ENCODE measurements at places on chromosomes 4 and X.

DNA sequence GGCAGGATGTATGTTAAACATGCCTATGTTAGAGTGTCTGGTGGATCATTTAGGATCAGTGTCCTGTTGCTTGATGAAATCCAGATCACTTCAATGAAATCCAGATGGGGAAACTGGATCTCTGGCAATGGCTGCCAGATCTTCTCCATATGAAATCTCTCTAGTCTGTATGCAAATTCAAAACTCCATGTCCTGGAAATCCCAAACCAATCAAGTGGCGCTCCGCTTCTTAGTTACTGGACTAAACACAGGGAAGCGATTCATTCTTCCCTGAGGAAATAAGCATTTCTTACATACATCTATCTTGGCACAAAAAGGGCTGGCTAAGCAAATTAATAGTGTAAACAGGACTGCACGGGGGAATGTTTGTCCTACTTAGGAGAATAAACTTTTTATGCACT lies 94.9 kb downstream of the HDAC8 start:
- no peak for DNase-seq

DNA sequence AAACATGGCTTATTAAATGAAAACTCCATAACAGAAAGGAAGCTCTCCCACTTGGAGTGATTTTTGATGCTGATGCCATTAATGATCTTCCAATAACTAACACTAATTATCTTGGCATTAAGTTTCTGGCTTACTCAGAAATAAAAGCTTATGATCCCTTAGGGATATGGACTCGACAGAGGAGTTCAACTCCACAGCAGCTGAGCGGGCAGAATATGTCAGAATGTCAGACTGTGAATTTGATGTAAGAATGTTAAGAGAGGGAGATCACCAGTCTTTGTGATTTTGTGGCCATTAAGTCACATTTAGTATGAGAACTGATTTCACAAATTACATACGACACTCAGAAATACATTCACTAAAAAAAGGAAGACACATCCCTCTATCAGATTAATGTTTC lies 2244.0 kb downstream of the ARAP2 start:
- DNase-seq = no peak

DNA sequence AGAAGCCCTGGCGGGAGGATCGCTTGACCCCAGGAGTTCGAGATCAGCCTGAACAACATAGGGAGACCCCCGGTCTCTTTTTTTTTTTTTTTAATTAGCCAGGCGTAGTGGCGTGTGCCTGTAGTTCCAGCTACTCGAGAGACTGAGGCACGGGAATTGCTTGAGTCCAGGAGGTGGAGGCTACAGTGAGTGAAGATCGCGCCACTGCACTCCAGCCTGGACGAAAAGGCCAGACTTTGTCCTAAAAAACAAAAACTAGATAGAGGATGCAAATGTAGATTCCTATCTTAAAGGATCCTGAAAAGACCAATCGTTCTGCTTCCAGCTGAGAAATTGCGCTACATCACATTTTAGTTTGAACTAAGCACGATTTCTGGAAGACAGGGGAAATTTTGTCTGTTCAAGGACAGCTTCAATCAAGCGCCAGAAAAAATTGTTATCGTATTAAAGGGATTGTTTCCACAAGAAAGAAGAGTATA lies 627 bp upstream of the HSD17B11 start:
- DNase-seq = no peak

- no peak for DNase-seq
These were observed 763.7 kb downstream of the PDHA2 start for GRCh38 chr4:96603641-96604040.

GRCh38 chr4:61666244-61666643 lies 466.1 kb downstream of the ADGRL3 start:
- DNase-seq = no peak

DNA sequence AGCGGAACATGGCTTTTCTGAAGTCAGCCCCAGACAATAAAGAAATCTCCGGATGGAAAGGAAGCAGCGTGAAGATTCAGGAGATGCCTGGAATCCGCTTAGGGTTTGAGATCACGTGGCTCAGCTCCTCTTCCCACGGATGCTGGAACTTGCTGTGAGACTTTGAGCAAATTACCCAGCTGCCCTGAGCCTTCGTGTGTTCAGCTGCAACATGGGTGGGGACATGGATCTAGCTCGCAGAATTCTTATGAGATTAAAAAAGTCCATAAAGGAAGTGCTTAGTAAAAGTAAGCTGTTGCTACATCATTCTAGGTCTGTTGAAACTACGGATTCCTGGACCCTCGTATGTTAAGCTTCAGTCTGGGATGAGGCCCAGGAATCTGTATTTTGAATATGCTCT lies 55.7 kb upstream of the STIM2 start:
- DNase-seq = no peak

GRCh38 chr4:82038936-82039335 lies 334.9 kb downstream of the HNRNPD start:
- DNase-seq = no peak

DNA sequence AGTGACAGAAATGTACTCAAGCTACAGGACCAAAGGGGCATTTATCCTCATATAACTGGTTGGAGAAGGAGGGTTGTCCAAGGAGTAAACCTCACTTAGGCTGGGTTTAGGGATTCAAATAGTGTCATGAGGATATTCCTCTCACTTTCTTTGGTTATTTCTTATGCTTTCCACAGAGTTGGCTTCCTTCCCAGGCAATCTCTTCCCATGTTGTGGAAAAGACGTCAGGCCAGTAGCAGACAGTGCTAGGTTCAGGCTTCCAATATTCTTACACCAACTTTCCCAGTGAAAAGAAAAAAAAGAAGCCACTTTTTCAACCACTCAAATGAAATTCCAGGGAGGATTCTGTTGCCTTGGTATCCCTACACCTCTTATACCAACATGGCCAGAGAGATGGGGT lies 653.0 kb downstream of the C4orf33 start:
- DNase-seq = no peak

DNA sequence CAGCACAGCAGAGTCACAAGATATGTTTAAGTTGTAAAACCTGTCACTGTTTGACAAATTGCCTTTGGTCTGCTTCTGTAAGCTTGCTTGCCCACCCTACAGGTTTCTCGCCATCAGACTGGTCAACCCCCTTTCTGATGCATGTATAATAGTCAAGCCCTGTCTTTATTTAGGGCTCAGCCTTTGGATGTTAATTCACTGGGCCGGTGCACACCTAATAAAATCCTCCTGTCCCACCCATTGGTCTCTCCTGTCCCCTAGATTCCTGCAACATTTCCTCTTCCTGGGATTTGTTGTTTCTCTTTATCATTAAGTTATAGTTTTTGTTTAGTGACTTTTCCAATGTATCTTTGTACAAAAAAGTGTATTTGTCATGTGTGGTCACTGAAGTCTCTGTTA lies 38.2 kb downstream of the GLUD2 start:
- peak; percentile 2 for DNase-seq

DNA sequence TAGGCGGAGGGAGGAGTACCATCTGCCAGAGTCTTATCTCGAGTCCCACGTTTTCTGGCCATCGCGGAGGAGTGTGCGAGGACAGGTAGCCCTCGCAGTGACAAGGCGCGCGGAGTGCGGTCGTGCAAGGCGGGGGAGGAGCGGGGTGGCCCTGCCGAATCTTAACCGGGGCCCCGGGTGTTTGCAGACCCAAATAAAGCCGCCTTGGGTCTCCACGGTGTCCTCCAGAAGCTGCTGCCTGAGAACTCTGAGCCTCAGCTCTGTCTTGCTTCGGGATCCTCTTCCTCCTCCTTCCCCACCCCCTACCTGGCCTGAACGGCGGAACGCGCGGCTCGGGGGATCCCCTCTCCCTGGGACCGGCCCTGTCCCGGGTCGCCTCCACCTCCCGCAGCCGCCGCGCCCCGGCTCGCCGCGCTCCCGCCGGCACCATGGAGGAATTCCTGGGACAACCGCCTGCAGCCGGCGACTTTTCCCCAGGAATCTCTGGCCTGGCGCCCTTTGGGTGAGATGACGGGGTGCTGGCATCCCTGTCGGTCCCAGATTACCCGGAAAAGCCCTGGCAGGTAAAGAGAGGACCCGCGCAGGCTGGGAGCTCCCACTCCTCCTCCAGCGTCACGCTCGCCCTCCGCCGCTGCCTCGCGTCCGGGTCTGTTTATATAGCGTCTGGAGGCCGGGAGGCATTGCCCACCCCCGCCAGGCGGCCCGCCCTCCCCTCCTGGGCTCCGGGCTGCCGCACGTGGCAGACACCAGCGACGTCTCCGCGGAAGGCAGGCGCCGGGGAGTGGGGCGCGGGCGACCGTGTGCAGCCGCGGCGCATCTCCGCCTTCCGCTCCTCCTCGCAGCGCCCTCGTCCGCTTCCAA lies at the start of gene GALNTL6:
TSS of gene GALNTL6 (plus strand) at position 740 of the 861 bp plus-strand sequence.
- DNase-seq = peak; percentile 64

GRCh38 chr4:149294601-149295000 lies 521.0 kb downstream of the IQCM start:
- no peak for DNase-seq

GRCh38 chr4:79078339-79078738 lies 139.1 kb upstream of the PAQR3 start:
- no peak for DNase-seq

- DNase-seq = peak; percentile 95
These were observed at the start of gene ANKRD37 for GRCh38 chr4:185396724-185397385. Gene ANKRD37 (plus strand): TSS chr4:185396841. CDS start chr4:185396924, 83 bp downstream.

GRCh38 chrX:16975233-16975632 lies 28.8 kb downstream of the REPS2 start:
- DNase-seq = no peak

- DNase-seq = no peak
These were observed 26.6 kb downstream of the NLGN3 start for GRCh38 chrX:71171110-71171801.

DNA sequence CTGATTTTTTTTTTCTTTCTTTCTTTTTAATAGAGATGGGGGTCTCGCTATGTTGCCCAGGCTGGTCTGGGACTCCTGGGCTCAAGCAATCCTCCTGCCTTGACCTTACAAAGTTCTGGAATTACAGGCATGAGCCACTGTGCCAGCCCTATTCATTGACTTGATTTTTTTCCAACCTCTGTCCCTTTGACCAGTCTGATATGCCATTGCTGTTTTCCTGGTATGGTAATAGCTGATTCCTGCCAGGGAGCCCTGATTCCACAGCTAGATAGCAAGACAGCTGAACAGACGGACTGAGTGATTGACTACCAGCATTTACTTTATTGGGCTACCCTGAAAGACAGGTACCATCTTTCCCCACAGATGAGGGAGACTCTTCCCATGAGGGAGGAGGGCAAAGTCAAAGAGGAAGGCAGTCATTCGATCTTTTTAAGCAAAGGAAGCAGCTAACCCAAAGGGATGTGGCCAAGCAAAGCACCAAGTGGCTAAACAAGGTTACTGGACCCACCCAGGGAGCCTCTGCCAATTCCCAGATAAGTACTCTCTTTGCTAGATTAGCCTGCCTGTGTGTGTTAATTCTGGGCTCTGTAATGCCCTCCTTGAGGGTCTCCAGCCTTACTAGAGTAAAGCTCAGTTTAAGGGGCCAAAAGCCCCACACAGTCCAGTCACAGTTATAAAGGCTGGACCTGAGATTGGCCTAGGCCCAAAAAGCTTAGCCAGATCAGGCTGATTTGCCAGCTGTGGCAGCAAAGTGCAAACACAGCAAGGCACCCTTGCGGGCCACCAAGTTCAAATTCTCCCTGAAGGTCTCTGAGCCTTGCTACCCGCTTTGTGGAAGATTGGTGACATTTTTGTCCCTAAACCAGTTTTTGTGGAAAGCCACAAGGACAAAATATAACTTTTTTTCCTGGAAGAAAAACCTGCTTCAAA lies 192.4 kb upstream of the GPC4 start:
- DNase-seq = no peak

DNA sequence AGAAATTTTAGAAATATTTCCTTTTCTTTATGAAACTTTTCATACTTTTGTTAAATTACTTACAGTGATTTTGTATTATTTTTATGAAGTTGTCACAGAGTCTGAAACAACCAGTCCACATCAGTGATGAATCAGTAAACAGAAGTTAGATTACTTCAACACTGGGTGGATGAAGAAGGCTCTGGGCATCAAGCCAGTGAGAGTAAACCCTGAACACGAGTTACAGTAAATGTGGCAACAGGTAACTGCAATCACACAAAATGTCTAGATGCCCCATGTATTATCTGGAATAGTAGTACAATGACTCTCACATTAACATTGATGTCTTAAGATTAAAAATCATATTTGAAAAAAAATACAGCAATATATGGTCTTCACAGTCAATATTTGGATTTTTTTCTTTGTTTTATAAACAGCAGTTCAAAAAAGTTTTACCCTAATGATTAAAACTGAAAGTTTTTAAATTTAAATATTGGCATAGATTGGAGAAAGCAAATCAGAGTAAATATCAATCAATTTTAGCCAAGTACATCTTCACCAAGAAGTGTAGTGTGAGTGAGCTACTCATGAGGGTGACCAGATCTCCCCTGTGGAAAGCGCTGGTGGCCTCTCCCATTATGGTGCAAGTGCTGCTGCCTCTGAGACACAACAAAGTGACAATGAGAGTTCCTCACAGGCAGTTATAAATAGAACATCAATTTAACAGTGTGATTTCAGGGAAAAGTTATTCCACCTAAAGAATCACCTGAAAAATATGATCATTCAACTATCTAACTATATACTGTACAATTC lies 63.2 kb upstream of the UGT2B7 start:
- DNase-seq = no peak

GRCh38 chr4:91035276-91035675 lies 908.1 kb downstream of the CCSER1 start:
- no peak for DNase-seq

DNA sequence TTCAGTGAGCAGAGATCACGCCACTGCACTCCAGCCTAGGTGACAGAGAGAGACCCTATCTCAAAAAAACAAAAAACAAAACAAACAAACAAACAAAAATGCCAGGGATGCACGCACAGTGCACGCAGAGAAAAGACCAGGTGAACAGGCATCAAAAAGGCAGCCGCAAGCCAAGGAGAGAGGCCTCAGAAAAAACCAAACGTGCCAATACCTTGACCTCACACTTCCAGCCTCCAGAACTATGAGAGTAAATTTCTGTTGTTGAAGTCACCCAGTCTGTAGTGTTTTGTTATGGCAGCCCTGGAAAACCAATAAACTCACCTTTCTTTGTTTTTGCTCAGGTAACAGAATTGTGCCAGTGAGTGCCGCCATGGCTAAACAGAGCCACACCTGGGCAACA lies 66.0 kb downstream of the CHRNA9 start:
- no peak for DNase-seq

DNA sequence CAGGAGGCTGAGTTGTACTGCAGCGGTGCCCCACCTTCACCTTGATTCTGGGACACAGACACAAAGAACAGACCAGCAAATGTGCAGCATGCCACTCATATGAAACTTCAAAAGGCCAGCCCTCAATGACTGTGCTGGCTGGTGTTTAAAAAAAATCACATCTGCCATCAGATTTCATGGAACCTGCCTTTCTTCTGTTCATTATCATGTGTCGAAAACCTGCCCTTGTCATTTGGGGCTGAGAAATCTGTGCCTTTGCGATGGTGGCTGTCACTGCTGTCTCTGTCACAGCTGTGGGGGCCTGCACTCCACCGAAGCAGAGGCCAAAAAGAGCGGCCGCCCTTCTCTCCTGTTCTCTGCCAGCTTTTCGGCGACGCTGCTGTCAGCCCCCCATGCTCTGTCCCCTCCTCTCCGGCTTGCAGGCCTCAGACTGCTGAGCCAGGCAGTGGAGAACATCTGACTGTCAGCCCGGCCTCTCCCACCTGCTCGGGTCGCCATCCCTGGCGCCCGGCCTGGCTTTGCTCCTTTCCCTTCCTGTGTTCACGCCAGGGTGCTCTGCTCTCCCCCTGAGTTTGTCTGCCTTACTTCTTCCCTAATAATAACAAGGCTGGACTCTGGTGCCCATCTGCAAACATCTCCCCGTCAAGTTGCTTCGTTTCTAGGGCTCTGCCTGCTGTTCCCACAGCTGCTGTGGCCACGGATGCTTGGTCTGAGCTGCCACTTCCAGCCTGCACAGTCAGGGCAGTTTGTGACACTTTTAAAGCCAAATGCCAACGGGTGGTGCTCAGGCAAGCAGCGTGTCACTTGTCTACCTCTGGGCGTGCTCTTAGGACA lies 355.2 kb downstream of the UNC5C start:
- no peak for DNase-seq
